Mammary epithelial cell (primary cell): ENCODE measurements at places on chromosomes 16 and 17.

- DNase-seq = peak; percentile 99
Observed at GRCh38 chr16:50396761-50397535, 28.2 kb upstream of the BRD7 start.

GRCh38 chr17:81482673-81483072, 29.9 kb downstream of the ACTG1 start:
- DNase-seq = no peak

DNA sequence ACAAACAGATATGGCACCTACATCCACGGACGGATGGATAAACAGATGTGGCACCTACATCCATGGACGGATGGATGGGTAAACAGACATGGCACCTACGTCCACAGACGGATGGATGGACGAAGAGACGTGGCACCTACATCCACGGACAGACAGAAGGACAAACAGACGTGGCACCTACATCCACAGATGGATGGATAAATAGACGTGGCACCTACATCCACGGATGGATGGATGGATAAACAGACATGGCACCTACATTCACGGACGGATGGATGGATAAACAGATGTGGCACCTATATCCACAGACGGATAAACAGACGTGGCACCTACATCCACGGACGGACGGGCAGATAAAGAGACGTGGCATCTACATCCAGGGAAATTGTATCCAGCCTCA, 45.6 kb downstream of the TIMM22 start:
- no peak for DNase-seq

DNA sequence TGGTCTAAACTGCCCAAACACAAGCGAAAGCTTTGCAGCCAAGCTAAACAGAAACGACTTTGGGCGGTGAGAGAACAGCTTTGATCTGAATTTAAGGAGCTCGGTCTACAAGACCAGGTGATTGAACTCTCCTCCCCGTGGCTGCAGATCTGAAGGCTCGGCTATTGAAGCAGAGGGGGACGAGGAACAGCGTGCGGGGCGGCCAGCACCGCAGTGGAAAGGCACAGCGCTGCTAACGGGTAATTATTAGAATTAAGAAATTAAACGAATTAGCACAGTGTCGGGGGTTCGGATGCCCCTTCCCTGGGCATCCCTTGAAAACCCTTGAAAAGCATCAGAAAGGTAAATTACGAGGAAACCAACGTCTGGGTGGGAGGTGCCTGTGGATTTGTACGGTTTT, 431 bp downstream of the TEKT3 start:
- DNase-seq = no peak

- DNase-seq = no peak
Observed at GRCh38 chr16:51154271-51155171, 3.5 kb upstream of the SALL1 start.

- DNase-seq = no peak
Observed at GRCh38 chr17:17127156-17127555, 79.0 kb downstream of the PLD6 start.

DNA sequence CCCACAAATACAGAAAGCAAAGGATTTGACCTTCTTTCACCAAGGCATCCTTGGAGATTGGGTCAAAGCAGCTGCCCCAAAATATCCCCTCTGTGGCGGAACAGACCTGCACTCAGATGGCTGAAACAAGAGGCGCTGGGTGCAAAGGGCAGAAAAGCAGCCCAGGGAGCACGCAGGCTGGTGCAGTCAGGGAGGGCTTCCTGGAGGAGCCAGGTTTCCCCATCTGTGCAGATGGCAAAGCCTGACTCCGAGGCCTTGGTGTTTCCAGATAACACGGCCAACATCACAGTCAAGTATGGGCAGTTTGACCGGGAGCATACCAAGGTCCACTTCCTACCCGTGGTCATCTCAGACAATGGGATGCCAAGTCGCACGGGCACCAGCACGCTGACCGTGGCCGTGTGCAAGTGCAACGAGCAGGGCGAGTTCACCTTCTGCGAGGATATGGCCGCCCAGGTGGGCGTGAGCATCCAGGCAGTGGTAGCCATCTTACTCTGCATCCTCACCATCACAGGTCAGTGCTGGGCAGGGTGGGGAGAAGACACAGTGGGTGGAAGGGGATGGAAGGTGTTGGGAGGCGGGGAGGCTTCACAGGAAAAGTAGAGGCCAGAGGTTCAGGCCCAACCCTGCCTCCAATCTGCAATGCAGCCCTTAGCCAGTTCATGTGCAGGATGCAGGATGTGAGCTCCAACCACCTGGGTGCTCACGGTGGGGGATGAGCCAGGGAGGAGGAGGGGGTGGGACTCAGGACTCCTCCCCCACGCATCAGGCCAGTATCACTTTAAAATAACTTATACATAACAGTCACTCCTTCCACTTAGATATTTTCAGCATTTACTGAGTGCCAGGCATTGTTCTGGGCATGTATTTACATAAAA, 26.4 kb upstream of the BEAN1 start:
- DNase-seq = no peak

DNA sequence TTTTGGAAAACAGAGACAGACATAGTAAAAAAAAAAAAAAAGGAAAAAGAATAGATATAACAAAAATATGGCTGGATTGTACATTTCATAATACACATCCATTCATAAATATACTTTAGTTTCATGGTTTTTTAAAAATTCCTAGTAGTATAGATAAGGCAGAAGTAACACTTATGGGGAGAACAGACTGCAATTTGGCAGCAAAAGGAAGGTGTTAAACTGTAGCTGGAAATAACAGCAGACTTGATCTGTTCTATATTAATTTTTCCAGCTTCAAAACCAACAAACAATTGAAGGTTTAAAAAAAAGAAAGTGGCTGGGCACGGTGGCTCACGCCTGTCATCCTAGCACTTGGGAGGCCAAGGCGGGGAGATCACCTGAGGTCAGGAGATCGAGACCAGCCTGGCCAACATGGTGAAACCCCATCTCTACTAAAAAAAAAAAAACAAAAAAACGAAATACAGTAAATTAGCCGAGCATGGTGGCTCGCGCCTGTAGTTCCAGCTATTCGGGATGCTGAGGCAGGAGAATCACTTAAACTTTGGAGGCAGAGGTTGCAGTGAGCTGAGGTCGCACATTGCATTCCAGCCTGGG, 191.8 kb downstream of the SPECC1 start:
- no peak for DNase-seq

DNA sequence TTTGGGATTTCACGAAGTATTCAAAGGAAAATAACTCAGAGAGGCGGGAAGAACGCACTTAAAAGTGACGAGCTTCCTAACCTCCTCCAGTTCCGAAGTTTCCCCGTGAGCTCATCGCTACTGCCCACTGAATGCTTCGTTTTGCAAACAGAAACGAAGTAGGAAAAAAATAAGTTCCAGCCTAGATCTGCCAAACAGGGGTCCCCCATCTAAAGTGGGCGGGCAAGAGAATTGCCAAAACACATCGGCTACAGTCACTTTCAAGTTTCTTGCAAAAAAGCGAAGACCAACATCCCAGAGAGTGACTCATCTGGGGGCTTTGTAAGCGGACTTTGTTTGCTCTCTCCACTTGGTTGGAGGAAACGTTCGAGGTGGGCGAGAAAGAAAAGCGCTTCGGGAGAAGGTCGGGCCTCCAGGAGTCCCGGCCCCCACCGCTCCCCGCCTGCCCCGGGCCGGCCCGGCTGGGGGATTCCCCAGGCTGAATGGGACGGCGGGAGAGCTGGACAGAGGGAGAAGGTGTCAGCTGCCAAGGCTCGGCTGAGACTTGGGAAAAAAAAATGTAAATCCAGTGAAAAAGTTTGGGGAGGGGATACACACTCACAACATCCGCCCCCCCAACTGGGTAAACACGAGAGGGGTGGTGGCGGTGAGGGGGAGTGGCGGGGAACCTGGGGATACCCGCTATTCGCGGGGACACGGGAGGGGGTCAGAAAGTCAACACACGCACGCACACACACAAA, 1.0 kb downstream of the VEZF1 start:
- peak; percentile 67 for DNase-seq

- no peak for DNase-seq
Observed at GRCh38 chr16:67950335-67950843, 6.5 kb upstream of the LCAT start.

- no peak for DNase-seq
Observed at GRCh38 chr16:54412037-54412436, 125.5 kb upstream of the IRX3 start.

GRCh38 chr16:89067677-89068443, 25.8 kb upstream of the ACSF3 start:
- peak; percentile 9 for DNase-seq

DNA sequence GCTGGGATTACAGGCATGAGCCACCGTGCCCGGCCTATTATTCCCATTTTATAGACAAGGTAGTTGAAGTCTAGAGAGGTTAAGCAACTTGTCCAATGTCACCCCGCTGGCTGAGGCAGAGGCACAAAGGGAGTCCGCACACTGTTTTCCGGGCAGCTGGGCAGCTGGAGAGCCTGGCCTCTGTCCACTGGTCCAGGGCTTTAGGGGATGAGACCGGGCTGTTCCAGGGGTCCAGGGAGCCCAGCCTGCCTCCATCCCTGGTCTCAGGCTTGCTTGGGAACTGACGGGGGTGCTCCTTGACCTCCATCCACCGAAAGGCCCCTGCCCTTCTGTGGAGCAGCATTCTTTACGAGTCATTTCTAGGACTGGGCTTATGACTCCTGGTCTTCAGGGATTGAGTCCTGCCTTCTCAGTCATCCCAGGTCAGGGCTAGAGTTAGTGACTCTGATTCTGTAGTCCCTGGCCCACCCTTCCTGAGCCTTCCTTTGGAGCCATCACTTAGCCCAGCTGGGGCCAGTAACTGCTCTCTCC, 37.5 kb downstream of the SOCS3 start:
- DNase-seq = no peak

- DNase-seq = no peak
Observed at GRCh38 chr17:19497624-19498023, 36.0 kb upstream of the SLC47A1 start.

- DNase-seq = no peak
Observed at GRCh38 chr16:8739989-8740704, 57.3 kb downstream of the TMEM186 start.

DNA sequence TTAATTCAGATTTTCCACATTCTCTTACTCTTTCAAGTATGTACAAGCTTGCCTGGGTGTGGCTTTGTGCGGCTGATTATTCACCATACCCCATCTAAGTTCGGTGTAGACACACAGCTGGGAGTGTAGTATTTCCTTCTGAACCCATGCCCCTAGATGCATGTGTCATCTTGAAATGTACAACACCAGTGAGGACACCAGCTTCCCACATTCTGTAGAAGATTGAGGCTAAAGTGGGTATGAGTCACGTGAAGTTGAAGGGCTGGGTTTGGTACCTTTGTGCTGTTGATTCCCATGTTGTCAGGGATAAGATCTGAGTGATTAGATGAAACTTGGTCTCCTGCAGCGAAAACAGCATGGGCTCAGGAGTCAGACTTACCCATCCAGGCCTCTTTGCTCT, 14.6 kb upstream of the DHX8 start:
- DNase-seq = peak; percentile 100

DNA sequence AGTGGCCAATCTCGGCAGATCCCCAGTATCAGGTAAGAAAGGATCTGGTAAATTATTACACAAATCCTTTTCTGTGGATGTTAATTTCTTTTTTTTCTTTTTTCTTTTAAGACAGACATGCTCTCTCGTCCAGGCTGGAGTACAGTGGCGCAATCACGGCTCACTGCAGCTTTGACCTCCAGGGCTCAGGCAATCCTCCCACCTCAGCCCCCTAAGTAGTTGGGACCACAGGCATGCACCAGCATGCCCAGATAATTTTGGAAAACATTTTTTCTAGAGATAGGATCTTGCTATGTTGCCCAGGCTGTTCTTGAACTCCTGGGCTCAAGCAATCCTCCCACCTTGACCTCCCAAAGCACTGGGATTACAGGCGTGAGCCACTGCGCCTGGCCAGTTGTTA, 54.0 kb downstream of the GAS7 start:
- no peak for DNase-seq

GRCh38 chr16:8548166-8548565, 42.1 kb downstream of the TMEM114 start:
- no peak for DNase-seq

- no peak for DNase-seq
Observed at GRCh38 chr17:30990458-30990857, 19.6 kb downstream of the RNF135 start.

GRCh38 chr16:47043200-47043599, 69.7 kb upstream of the DNAJA2 start:
- no peak for DNase-seq

DNA sequence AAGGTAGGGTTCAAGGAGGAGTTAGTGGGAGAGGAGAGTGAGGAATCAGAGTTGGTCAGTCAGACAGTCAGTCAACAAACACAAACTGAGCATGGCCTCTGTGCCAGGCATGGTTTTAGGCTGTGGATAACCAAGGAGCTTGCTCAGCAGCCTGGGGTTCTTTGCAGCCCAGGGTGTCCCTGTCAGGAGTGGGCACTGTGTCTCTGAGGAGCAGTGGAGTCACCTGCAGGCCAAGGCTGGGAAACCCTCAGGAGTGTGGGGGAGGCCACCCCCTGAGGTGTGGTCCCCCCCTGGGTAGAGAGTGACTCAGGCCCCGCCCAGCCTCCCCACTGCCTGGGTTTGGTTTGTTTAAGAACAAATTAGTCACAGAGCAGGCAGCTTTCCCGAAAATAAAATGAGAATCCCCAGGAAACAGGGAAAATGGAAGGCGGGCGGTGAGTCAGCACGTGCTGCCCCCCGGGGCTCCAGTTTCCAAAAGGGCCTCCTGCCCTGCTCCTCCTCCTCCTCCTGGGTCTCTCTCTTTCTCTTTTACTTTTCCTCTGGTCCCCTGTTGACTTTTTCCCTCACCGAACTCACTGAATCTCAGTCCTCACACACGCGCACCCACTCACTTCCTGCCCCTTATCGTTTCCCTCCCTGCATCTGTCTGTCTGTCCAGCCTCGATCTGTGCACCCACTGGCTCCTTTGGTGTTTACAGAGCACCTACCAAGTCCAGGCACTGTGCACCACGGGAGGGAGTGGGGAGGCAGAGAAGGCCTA, 44.3 kb downstream of the SOCS3 start:
- DNase-seq = peak; percentile 94

DNA sequence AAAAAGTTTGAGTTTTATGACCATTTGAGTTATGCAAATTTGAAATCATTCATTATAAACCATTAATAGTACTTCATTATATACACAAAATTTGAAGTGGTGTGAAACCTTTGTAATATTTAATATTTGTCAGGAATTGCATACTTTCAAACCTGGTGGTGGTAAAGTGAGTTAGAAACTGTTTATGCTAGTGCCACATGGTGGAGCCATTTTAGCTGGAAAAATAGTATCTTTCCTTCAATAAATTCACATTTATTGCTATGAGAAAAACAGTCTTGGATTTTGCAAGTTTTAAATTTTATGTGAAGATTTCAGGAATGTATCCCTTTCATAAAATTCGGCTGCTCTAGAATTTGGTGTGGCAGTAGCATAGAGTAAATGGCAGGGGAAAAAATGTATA, 7.3 kb upstream of the BLMH start:
- no peak for DNase-seq
